ENCODE measurements at places on chromosomes 6 and 20. TPM values are rescaled to one million over a fixed set of nuclear protein-coding genes. Genes with fewer than 3 reads are reported as not detected.

EFCAB8 gene
- total RNA-seq = 0.28 TPM

EYS gene
- total RNA-seq = 0.28 TPM

ZFAND3 gene
- total RNA-seq = 32.2 TPM

CYP21A2 gene
- not detected for total RNA-seq

TENT5A gene
- 47.5 TPM for total RNA-seq

NOX3 gene
- not detected for total RNA-seq

XRN2 gene
- 82.9 TPM for total RNA-seq

OR2H1 gene
- total RNA-seq = 0.14 TPM

COL21A1 gene
- 6.7 TPM for total RNA-seq

BHLHE23 gene
- not detected for total RNA-seq

SLC17A4 gene
- not detected for total RNA-seq

BTNL2 gene
- total RNA-seq = not detected

PSORS1C1 gene
- 1.7 TPM for total RNA-seq

ELOVL2 gene
- 3.9 TPM for total RNA-seq

QKI gene
- 79.8 TPM for total RNA-seq

HTR1B gene
- total RNA-seq = not detected

ECT2L gene
- not detected for total RNA-seq

DLL1 gene
- 0.46 TPM for total RNA-seq

C6orf89 gene
- total RNA-seq = 52.9 TPM

TXLNB gene
- 0.46 TPM for total RNA-seq

DDX43 gene
- 0.55 TPM for total RNA-seq

C6orf52 gene
- not detected for total RNA-seq

CTCFL gene
- total RNA-seq = not detected

SAMD3 gene
- 11.8 TPM for total RNA-seq

Data from smooth muscle cell of bladder (primary cell).